ENCODE measurements at places on chromosomes 7 and 10. TPM values are rescaled to one million over a fixed set of nuclear protein-coding genes. Genes with fewer than 3 reads are reported as not detected.

NRG3 gene
- total RNA-seq: not detected

MLXIPL gene
- 1.4 TPM for total RNA-seq

RINT1 gene
- 14.5 TPM for total RNA-seq

ACADSB gene
- 8.5 TPM for total RNA-seq

MCMBP gene
- total RNA-seq: 79.1 TPM

VWDE gene
- total RNA-seq: 1.4 TPM

CPA2 gene
- total RNA-seq: not detected

EN2 gene
- 1.0 TPM for total RNA-seq

PDE1C gene
- 3.4 TPM for total RNA-seq

SGCE gene
- total RNA-seq: 52.1 TPM

SHTN1 gene
- total RNA-seq: 24.9 TPM

PON1 gene
- 1.0 TPM for total RNA-seq

SLC16A12 gene
- total RNA-seq: 0.21 TPM

RHOBTB1 gene
- 12.6 TPM for total RNA-seq

DNAJC12 gene
- total RNA-seq: 54.4 TPM

TBC1D12 gene
- total RNA-seq: 6.5 TPM

BMI1 gene
- 37.6 TPM for total RNA-seq

TES gene
- 66.3 TPM for total RNA-seq

SORBS1 gene
- 0.35 TPM for total RNA-seq

ZNF425 gene
- total RNA-seq: 1.3 TPM

NPSR1 gene
- not detected for total RNA-seq

HOXA1 gene
- total RNA-seq: 2.5 TPM

CALML5 gene
- total RNA-seq: not detected

SPDYE16 gene
- total RNA-seq: not detected

SAP25 gene
- 0.48 TPM for total RNA-seq

ARHGAP22 gene
- total RNA-seq: 4.1 TPM

RADIL gene
- 2.7 TPM for total RNA-seq

LFNG gene
- 9.1 TPM for total RNA-seq

ZNF25 gene
- 1.6 TPM for total RNA-seq

MAP3K8 gene
- total RNA-seq: 16.7 TPM

ASAH2 gene
- 3.1 TPM for total RNA-seq

DDX21 gene
- total RNA-seq: 125 TPM

SLC18A2 gene
- total RNA-seq: not detected

ANXA8L1 gene
- total RNA-seq: 114 TPM
